GM12892 (cell line): ENCODE measurements at places on chromosomes 6 and 20.

DNA sequence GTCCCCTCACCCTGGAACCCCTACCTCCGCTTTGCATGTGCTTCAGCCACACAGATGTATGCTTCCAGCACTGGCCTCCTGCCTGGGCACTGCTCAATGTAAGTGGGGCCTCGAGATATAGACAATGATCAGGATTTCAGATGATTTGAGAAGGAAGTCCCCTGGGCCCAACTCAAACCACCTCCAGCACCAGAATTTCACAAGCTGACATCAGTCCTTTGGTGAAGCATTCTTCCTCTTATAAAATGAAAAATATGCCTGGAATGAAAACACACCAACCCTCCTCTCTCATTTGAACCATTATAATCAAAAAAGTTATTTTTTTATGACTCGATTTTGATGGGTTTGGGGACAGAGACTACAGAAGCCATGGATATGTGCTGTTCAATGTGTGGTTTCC lies 48.5 kb downstream of the BTBD3 start:
- no peak for DNase-seq

DNA sequence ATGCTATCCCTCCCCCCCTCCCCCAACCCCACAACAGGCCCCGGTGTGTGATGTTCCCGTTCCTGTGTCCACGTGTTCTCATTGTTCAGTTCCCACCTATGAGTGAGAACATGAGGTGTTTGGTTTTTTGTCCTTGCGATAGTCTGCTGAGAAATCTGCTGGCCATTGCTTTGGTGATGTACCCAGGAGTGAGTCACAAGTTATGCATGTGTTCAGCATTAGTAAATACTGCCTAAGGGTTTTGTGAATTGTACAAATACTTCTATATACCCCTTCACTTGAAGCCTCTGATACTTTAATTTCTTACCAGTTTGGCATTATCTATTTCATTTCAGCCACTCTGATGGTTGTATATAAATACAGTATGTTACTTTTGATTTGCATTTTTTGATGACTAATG lies 711.3 kb upstream of the GJE1 start:
- no peak for DNase-seq

- no peak for DNase-seq
These were observed 77.1 kb downstream of the GPR63 start for GRCh38 chr6:96760153-96760687.

DNA sequence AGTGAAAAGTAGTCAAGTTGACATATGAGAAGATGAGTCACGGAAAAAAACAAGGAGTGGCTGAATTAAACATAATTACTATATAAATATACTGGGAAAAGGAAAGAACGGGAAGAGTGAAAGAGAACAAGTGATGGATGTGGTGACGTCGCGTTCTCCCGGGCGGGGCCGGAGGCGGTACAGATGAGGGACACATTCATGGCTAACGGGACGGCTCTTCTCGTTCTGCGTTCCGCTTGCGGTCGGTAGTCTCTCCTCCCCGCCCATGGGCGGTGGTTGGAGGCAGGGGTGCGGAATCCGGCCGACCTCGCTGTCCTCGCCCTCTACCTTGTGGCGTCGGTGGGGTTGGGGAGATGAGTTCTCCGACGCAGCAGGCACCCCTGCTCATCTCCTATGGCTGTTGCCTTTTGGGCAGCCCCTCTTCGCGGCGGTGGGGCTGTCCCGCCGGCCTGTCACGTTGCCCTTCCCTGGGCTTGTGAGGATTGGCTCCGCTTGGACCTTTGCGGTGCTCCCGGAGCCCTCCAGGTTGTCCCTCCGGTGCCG lies 22.5 kb downstream of the HLA-G start:
- DNase-seq, result no peak

DNA sequence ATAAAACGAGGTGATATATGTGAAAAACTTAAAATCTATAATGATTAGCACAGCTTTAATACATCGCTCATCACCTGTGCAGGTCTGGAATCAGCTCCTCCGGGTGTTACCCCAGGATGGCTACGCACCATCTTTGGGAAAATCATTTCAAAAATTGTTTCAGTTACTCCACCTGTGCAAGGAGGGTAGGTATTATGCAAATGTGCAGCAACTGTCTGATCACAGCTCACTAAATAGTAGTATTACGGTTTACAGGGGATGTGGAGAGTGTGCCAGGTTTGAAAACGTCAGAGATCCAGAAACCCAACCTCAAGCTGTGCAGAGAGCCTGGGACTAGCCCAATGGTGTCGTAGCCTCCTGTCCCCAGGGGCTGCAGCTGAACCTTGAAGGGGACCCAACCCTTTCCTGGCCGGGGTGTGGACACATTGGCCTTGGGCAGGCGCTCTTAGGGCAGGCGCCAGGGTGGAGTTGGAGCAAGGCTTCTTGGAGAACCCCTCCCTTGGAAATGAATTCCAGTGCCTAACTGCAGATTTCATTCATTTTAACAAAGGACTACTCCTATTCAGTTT lies 24.2 kb upstream of the SGK1 start:
- DNase-seq, result no peak

- DNase-seq, result no peak
These were observed 166.0 kb downstream of the PDSS2 start for GRCh38 chr6:107293350-107293749.

- DNase-seq, result no peak
These were observed 54.1 kb downstream of the BPIFB1 start for GRCh38 chr20:33337119-33337518.
